Left cardiac atrium (tissue), 4 donors: ENCODE measurements at places on chromosomes 4 and X. TPM values are rescaled to one million over a fixed set of nuclear protein-coding genes. Genes with fewer than 3 reads are reported as not detected.

Gene NEIL3
- total RNA-seq: 0.32 TPM

Gene MGAT4D
- total RNA-seq: not detected

Gene SSX4B
- total RNA-seq: not detected

Gene PAGE2
- total RNA-seq: not detected

Gene FGF5
- not detected for total RNA-seq

DNA sequence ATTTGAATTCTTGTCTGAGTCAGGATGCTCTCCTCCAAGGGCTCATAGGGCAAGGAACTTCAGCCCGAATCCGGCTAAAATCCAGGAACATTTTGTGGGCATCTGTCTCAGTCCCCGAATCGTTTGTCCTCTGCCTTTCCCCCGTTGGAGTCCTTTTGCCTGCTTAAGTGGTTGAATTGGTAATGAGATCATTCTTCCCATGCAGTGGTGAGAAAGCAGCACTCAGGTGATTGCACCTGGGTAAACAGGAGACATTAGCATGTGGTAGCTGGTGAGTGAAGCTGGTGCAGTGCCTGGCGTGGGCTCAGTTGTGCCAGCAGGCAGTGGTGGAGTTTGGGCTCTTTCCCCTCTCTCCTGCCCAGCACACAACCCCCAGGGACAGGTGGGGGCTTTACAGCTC is 61.9 kb upstream of the MTM1 start:
- DNase-seq: no peak

DNA sequence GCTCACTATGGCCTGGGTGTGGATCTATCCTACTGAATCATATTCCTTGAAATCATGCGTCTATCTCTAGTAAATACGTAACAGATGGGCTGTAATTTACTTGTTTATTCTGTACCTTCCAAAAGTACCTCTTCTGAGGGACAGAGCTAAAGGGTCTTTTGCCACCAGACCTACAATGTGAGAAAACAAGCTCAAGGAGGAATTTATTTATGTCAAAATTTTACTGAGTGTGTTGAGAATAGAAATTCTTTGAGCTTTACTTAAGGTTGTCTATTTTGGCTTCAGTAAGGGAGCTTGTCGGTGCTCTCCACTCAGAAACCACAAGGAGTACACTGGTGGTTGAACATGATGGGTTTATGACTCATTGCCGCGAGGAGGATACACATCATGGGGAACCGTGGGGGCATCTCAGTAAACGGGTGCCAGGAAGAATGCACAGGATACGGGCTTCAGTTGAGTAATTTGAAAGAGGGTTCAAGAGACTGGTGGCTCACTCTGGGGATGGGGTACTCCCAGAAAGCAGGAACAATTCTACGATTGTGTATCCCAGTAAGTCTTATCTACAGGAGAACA is 3.0 kb downstream of the ANK2 start:
- no peak for DNase-seq

GRCh38 chr4:156194896-156195295 is 241.2 kb upstream of the CTSO start:
- no peak for DNase-seq

- DNase-seq: no peak
Measured at GRCh38 chrX:39661116-39661907, 436.4 kb downstream of the BCOR start.

- no peak for DNase-seq
Measured at GRCh38 chrX:55524487-55524886, 34.8 kb upstream of the USP51 start.

GRCh38 chr4:76251441-76252270 is at the start of gene FAM47E:
TSS of gene FAM47E (plus strand) at chr4:76251721. CDS start at chr4:76251747, 26 bp downstream.
- peak; percentile 78 for DNase-seq

- DNase-seq: no peak
Measured at GRCh38 chr4:169341490-169341889, 70.7 kb upstream of the SH3RF1 start.
